ENCODE measurements at places on chromosomes 13 and 19.

DNA sequence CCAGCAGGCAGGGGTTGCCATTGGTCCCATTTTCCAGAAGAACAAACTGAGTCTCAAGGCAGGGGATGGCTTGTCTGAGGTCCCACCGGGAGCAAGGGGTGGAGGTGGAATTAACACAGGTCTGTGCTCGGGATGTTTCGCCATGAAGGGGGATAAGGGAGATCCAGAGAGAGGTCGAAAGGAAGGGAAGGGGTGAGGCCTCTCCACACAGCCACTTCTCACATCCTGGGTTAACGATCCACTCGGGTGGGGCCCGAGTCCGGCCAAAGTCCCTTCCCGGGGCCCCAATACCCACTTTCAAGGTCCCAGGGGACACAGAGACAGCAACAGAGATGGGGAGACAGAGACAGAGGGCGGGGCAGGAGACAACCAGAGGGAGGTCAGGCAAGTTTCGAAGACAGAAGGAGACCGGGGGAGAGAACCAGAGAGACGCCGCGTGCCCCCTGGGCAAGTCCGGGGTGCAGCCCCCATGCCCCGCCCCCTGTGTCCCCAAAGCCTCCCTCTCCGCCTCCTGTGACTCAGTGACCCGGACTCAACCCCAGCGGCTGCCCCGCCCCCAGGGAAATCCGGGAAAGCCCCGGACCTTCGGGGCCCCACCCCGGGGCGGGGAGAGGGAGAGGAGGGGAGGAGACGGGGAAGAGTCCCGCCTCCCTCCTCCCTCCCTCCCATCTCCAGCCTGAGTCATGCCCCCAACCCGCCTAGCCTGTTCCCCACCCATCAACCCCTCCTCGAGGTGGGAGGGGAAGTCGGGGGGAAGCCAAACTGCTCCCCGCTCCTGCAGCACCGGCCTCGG lies 1.4 kb upstream of the BCL3 start:
- peak; percentile 77 for DNase-seq

- DNase-seq = no peak
These were observed 38.3 kb downstream of the ZIC2 start for GRCh38 chr13:100019780-100020356.

- DNase-seq = no peak
These were observed 19.7 kb downstream of the SUGP1 start for GRCh38 chr19:19300613-19301012.

GRCh38 chr19:55451965-55452748 lies 9.1 kb upstream of the SHISA7 start:
- no peak for DNase-seq

DNA sequence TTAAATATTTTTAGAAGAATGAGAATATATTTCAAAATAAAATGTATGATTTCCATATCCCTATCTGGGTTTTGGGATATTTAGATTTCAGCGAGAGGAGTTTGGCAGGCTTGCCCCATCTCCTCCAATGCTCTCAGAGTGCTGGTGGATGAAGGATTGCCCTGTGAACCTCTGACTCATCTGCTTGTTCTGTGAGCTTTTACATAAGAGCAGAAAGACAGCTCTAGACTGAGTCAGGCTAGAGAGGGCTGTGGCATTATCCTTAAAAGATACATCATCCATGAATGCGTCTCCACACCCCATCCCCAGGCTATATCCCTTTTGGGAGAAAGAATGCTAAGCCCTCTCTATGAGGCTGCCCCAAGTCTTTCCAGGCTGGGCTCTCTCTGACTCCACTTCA lies 190.6 kb downstream of the TUBA3C start:
- no peak for DNase-seq

- no peak for DNase-seq
These were observed 17.2 kb upstream of the CFAP97D2 start for GRCh38 chr13:114161644-114162532.

- DNase-seq = no peak
These were observed 55.4 kb downstream of the FOXO1 start for GRCh38 chr13:40611004-40611403.
